ENCODE measurements at places on chromosomes 4 and X.

GRCh38 chrX:28108186-28108945, 127.1 kb upstream of the DCAF8L1 start:
- DNase-seq, result no peak

DNA sequence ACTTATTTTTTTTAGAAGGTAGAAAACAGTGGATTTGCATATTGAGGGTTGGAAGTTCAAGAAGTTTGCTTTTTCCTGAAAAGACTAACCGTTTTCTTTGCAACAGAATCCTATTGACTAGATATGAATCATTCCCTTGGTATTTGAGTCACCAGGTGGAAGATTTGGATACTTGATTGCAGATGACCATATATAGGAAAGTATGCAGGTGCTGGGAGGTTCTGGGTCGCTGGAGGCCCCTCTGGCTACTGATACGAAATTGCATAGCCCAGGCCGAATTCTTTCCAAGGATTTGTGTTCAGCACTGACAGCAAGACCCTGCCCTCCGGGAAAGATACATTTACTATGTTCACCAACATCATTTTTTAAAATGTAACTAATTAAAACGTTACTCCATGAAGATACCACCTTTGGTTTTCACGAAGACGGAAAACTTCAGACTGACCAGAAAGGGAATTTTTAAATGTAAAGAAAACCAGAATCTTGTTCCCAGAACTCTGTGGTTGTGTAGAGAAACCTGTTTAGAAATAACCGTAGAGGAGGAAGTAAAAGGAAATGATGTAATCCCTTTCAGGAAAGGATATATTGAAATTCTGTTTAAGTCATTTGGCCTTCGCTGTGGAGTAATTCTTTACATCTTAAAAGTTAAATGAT, 946 bp downstream of the ANXA3 start:
- peak; percentile 97 for DNase-seq

- no peak for DNase-seq
Measured at GRCh38 chr4:30842689-30843088, 122.5 kb downstream of the PCDH7 start.

- DNase-seq, result peak; percentile 84
Measured at GRCh38 chr4:185183622-185184281, 20.0 kb downstream of the CFAP97 start.

- DNase-seq, result no peak
Measured at GRCh38 chrX:75673468-75673867, 111.6 kb downstream of the MAGEE2 start.

DNA sequence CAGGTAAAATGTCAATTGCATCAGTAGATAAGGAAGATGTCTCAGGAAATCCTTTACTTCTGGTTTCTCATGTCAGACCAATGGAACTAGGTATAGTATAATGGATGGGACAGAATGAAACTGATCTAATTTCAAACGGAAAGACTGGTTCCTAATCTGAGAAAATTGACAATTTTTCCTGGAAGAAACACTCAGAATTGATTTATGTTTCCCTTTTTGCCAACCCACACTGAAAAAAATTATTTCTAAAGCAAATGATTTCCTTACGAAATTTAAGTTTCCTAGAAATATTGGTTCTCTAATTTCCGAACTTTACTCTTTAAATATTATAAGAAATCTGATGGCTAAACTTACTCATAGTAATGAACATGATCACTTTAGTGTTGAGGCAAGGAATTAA, 19.1 kb downstream of the PPAT start:
- DNase-seq, result no peak

DNA sequence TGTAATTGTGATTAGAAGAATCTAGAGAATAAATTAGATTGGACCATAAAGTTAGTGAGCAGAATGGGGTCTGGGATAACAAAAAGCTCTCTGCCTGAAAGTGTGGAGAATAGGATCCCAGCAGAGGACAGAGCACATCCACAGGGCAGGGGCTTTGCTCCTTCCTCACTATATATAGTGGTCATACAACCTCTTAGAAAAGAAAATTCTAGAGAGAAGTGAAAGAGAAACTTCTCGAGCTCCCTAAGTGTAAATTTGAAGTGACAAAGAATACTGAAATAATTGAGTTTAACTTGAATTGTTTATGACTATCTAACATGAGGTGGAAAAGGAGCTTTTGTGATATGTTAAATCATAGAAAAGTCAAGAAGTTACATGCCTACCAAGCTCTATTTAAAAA, 14.9 kb downstream of the ADAM29 start:
- no peak for DNase-seq

DNA sequence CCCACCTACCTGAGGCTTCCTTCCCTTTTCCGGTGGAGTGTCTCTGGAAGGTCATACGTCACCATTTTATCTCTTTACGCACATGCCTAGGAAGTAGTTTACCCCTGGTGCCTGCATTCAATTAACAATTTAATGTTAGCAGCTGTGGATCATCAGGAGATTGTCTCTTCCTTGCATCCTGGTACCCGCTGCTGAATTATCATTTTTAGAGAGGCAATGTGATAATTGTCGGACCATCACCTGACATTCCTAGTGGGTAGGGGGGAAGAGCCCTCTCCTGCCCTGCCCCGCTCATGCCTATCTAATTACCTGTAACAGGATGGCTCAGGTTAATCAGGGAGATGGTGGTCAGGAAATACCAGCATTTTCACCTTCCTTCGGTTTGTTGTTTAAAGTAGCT, 863.6 kb downstream of the RPA4 start:
- no peak for DNase-seq

GRCh38 chrX:43809463-43809862, 72.8 kb downstream of the MAOB start:
- DNase-seq, result no peak

DNA sequence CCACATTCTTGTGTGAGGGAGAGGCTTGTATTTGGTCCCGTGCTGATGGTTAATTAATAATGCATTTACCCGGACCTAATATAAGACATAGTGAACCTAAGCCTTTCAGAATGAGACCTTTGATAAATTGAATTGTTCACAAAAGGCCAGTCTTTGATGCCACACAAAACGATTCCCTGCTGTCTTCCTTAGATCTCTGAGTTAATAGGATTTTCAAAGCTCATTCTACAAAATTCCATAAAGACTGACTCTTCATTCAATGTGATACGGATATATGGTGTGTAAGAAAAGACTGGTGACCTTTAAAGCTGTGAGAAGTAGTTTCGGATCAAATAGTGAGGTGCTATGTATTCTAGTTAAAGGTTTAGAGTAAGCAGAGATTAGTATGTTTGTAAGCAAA, 254.3 kb downstream of the PDHA2 start:
- DNase-seq, result no peak

GRCh38 chr4:29948451-29948850, 771.7 kb upstream of the PCDH7 start:
- DNase-seq, result no peak

GRCh38 chr4:189785257-189785656, 155.4 kb upstream of the FRG1 start:
- no peak for DNase-seq

DNA sequence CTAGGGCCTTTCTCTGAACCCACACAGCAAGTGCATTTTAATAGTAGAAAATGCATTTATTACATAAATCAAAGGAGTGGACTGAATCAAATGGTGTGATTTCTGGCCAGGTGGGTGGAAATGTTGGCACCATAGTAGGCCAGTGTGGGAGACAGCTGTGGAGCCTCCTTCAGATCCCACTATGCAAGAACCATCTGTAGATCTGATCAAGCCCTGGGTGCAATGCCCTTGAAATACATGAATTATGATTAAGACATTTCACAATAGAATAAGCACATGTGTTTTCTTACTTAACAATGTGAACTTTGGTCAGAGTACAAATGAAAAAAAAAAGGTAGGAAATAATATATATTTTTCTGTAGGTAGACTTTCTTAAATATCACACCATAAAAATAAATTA, 204.3 kb downstream of the PCDH7 start:
- DNase-seq, result no peak

DNA sequence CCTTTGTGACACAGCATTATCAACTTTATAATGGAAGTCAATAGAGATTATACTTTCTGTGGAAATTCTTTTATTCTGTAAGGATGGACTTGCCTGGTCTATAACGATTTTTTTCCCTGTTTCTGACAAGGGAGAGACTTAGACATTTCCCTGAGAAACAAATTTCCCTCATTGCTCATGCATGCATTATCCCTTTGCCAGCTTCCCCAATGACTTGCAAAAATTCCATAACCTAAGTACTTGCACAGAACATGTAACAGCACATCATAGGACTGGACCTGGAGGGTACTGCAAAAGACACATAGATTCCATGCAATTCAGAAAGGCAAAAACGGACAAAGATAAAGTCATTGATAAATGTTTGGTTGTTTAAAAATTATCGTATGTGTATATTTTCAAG, 166.7 kb downstream of the FHIP1A start:
- DNase-seq, result no peak

DNA sequence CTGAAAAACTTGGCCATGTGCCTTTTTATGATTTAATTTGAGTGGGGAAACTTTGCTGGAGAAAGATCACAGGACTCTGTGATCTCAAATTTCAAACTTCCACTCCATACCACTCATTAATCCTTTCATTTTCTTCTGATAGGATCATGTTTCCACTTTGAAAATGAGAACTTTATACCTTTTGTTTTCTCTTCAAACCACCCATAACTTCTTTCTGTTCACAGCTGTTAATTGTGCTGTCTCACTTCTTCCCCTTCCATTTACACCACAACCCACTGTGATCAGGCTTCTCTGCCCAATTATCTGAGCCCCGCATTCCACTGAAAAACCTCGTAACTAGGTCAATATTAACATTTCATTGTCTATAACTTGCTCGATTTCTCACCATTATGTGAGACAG, 47.0 kb upstream of the ARSJ start:
- DNase-seq, result no peak

GRCh38 chr4:41448934-41449333, 89.0 kb upstream of the LIMCH1 start:
- DNase-seq, result peak; percentile 39

GRCh38 chr4:172173206-172173605, 360.0 kb downstream of the GALNTL6 start:
- no peak for DNase-seq

DNA sequence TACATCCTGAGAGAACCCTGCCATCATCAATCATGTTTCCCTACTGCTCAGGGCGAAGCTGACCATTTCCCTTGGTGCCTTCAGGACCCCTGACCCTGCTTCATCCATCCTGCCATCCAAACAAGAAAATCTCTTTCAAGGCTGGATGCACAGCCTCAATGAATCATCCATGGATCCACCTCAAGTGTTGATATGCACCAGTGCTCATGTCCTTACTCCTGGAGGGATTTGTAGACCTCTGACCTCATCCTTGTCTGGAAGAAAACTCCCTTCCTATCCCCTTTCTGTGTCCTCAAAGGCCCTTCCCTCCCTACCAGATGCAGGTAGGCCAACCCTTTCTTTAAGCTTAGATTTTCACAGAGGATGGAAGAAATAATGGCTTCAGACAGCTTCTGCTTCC, 24.6 kb downstream of the BEX3 start:
- DNase-seq, result peak; percentile 81

DNA sequence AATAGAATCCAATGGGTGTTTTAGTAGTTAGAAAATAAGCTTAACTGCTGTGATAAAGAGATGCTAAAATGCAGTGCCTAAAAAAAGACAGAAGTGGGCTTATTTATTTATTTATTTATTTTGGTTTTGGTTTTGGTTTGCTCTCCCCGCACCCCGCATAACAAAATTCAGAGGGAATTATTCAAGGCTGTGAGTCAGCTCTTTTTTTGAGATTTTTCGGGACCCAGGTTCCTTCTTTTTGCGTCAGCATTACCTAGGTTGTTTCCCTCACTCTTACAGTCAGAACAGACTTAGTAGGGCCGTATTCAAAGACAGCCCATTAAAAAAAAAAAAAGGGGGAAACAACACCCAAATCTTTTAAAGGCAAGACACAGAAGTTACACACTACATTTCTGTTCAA, 1495.5 kb upstream of the ADGRL3 start:
- DNase-seq, result no peak

- DNase-seq, result no peak
Measured at GRCh38 chr4:179182741-179183140, 1740.5 kb upstream of the AGA start.

DNA sequence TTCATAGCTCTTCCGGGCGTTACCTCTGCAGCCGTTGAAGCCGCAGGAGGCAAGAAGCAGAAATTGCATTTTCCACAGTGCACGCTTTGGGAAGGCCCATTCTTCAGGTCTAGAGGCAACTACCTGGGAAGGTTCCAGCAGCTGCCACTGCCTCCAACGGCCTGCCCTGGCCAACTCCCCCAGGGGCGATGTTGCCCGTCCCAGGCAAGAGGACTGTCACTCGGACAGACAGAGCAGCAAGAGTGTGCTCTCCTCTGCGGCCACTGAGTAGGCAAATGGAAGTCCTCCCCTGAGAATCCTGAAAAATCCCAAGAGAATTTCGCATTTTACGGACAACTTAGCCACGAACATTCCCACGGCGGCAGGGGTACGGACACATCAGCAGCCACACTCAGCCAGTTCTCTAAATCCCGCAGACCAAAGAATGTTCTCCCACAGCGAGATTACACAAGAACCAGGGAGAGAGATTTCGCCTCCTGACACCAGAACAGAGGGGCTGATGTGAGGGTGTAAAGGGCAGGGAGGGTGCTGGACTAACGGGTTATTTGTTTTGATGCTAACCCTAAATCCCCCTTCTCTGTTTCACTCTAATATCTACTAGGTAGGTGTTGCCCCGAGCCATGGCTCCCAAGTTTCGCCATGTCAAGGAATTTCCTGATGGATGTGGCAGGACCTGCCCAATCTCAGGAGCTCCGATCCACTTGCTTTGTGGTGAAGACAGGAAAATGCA, 63.8 kb downstream of the SEPSECS start:
- DNase-seq, result no peak

DNA sequence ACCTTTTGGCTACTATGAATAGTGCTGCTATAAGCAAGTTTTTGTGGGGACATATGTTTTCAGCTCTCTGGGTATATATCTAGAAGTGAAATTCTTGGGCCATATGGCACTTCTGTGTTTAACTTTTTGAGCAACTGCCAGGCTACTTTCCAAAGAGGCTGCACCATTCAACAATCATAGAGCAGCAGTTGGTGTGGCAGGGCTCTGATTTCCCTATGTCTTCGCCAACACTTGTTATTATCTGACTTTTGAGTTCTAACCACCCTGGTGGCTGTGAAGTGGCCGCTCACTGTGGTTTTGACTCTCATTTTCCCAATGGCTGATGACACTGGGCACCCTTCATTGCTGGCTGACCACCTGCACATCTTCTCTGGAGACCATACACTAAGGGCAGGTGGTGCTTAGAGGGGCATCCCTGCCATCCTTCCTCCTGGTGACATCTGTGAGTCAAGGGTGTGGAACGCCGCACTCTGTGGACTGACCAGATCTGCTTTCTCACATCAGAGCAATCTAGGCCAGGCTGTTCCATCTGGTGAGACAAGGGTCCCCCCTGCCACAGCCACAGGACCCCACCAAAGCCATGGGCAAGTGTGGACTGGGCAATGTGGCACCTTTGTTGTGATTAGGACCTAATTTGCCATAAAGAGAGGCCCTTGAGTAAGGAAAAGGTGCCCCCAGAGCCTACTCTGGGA, 49.6 kb downstream of the ZFYVE28 start:
- DNase-seq, result no peak

DNA sequence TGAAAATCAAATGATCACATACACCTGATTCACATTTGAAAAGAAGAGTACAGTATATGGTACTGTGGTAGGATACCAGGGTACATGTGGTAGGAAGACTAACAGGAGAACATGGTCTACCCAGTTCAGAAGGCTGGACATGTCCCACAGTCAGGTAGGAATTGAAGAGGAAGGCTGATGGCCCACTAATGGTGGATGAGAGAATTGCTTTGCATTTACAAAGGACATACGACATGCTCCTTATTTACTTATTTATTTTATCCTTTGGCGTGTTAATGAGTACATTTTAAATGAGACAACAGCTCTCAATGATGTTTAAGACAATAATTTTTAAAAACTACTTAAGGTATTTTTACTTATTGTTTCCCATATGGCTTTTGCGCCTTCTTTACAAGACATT, 106.7 kb upstream of the BMP2K start:
- no peak for DNase-seq

Data from kidney tubule cell (primary cell).